ENCODE measurements at places on chromosomes 16 and 17.

GRCh38 chr16:8554881-8555280, 35.4 kb downstream of the TMEM114 start:
- no peak for DNase-seq

GRCh38 chr17:50049636-50050035, 6.3 kb upstream of the ITGA3 start:
- no peak for DNase-seq

DNA sequence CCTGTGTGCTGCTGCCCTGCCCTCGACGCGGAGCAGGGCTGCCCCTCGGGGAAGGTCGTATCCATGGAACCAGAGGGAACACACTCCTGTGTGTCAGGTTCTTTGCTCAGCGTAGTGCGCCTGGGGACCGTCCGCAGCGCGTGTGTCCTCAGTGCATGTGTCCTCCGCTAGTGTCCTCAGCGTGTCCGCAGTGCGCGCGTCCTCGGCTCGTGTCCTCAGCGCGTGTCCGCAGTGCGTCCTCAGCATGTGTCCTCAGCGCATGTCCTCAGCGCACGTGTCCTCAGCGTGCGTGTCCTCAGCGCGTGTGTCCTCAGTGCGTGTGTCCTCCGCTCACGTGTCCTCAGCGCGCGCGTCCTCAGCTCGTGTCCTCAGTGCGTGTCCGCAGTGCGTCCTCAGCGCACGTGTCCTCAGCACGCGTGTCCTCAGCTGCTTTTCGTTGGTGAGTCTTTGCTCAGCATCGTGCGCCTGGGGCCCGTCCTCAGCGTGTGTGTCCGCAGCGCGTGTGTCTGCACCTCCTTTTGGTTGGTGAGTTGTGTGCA, 59.2 kb upstream of the ZNF750 start:
- no peak for DNase-seq

DNA sequence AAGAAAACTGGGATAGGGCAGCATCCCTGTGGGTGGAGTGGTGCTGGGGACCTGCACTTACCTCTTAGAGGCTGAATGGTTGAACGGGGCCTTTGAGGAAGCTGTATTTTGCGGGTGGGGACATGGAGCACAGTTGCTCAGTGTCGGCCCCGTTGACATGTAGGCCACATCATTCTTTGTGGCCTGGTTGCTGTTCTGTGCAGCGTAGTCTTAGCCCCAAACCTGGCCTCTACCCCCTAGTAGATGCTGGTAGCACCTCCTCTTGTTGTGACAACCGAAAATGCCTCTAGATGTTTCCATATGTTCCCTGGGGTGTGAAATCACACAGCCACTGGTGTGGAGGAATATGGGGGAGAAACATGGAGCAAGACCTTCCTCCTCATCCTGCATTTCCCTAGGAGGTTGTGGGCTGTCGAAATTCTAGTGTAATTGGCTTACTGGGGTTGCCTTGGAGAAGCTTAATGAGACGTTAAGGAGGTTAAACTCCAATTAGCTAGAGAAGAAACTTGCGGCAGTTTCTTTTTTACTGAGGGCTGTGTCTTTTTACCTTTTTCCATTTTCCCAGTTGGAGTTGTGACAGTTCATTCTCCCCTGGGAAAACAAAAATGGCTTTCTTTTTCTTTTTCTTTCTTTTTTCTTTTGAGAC, 9.4 kb downstream of the ABCC1 start:
- DNase-seq: no peak

- DNase-seq: no peak
Measured at GRCh38 chr16:67979955-67980678, at the start of gene DPEP3. Gene DPEP3, minus strand, starts transcription at chr16:67980499. Its CDS starts 119 bp downstream, at chr16:67980380.
